ENCODE measurements at places on chromosomes 6 and 20.

- DNase-seq = peak; percentile 70
These were observed 41.2 kb downstream of the PDSS2 start for GRCh38 chr6:107418118-107418517.

DNA sequence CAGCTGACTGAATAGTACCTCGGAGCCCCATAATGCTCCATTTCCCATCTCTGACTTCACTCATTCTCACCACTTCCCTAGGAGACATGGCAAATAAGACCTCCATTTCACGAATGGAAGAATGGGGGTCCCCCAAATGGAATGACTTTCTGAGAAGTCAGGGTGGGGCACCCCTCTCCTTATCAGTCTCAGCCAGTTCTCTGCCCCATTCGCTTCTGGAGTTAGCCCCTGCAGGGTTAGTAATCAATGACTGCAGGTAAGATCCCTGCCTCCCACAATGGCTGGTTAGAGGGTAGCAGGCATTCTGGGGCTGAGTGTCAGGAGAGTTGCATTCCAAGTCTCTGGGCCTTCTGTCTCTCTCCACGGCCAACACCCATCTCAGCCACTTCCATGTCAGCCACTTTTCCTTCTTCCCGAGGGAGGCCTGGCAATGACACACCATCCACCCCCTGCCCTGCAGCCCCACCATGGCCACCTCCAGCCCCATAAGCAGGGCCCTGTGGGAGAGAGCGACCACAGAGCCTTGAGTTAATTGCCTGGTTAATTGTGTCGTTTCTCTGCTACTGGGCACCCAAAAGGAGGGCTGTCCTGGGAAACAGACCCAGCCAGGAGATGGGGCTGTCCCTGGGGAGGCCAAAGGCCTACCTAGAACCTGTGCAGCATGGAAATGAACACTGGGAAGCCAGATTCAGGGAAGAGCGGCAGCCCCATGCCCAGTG is 13.4 kb downstream of the CCDC167 start:
- no peak for DNase-seq

DNA sequence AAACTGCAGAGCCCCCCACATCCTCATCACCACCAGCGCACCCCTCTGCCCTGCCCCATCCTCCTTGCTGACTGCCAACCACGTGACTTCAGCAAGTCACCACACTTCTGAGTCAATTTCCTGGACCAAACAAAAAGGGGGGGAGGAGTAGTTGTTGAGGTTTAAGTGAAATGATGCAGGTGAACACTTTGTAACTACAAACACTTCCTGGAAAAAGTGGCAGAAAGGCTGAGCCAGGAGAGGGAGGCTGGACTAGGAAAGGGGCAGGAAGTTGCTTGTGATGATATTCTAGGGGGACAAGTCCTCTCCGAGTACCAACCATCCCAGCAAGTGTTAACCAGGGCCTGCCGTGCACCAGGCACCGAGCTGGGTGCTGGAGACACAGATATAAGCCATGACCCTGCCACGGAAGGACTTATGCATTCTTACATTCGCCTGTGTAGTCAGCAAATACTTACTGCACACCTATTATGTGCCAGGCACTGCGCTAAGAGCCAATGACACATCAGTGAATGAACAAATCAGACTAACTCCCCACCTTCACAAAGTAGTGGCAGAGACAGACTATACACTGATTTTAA is 67.3 kb downstream of the PREX1 start:
- peak; percentile 86 for DNase-seq

GRCh38 chr6:33694401-33694931 is 17.0 kb downstream of the UQCC2 start:
- DNase-seq = no peak

GRCh38 chr20:54742193-54742592 is 266.8 kb downstream of the DOK5 start:
- no peak for DNase-seq

- no peak for DNase-seq
These were observed 108.8 kb downstream of the PPP1R14C start for GRCh38 chr6:150251566-150252186.

DNA sequence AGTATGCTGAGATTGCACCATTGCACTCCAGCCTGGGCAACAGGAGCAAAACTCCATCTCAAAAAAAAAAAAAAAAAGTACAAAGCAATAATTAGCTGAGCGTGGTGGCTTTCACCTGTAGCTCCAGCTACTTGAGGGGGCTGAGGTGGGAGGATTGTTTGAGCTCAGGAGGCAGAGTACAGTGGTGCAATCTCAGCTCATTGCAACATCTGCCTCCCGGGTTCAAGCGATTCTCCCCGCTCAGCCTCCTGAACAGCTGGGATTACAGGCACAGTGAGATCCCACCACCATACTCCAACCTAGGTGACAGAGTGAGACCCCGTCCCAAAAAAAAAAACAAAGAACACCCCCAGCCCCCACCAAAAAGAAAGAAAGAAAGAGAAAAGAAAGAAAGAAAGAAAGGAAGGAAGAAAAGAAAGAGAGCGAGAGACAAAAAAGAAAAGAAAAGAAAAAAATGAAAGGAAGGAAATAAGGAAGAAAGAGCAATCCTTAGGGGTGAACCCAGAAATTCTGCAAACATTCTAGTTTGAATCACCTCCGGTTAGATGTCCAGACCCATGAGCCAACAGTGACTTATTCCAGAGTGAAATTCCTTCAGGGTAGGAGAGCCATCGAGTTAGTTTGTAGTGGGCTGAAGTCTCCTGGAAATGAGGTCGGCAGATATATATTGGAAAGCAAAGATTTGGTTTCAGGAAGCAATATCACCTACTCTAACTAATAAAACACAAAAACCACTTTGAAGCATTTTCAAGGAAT is 3.2 kb upstream of the RIPOR3 start:
- peak; percentile 32 for DNase-seq

DNA sequence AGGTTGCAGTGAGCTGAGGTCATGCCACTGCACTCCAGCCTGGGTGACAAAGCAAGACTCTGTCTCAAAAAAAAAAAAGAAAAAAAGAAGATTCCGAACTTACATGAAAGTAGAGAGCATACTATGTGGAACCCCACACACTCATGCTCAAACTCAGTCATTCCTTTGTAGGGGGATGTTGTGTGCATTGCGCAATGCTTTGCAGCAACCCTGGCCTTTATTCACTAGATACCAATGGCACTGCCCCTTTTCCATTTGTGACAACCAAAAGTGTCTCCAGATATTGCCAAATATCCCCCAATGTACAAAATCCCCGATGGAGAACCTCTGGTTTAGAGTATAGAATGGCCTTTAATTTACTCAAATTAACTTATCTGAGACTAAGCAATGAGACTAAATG is 158.6 kb downstream of the GJA1 start:
- peak; percentile 42 for DNase-seq

- DNase-seq = no peak
These were observed 98.0 kb downstream of the DACT2 start for GRCh38 chr6:168221497-168222079.

GRCh38 chr6:41306187-41306854 is 19.8 kb upstream of the TREM1 start:
- peak; percentile 58 for DNase-seq

Measured in NB4 (cell line).